ENCODE measurements at places on chromosomes 7 and 10.

DNA sequence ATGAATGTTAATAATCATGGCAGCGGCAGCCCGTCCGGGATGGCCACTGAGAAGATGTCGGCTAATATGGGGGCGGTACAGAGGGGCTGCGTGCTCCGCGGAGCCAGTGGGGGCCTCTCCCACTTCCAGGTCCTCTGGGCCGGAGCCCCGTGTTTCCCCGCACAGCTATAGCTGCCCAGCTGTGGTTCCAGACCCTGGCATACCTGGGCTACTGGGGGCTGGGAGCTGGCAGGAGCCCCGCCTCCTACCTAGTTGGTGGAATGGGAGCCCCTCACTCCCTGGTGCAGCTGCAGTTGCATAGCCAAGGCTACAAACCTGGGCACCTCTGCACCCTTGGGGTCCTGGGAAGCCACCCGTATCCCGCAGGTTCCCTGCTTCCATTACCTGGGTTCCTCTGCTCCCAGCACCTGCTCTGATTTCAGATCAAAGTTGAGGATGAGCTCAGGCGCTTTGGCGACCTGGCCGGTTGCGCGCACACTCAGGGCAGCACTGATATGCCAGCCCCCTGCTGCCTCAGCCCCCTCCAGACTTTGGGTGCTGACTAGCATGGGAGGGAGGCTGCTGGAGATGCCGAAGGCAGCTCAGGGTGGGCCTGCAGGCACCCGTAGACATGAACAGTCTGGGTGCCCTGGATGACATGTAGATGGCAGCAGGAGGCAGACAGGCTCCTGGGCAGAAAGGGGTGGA lies 236.5 kb upstream of the SEMA3D start:
- DNase-seq, result no peak

DNA sequence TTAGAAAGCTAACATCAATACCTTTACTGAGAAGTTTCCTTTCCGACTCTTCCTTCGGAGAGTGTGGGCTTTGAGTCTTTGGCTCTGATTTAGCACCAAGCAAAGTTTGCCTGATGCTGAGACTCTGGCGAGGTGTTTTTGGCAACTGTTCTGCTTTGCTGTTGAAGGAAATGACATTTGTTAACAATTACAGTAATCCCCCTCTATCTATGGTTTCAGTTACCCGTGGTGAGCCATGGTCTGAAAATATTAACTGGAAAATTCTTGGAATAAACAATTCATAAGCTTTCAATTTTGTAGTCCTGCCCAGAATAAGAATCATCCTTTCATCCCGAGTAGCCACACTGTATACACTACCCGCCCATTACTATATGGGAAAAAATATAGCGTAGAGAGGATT lies 126.3 kb downstream of the ARHGAP21 start:
- DNase-seq, result no peak

- DNase-seq, result no peak
These were observed 22.2 kb downstream of the MRC1 start for GRCh38 chr10:17831341-17831740.

- no peak for DNase-seq
These were observed 63.2 kb upstream of the FHIP2A start for GRCh38 chr10:114758331-114758730.

GRCh38 chr10:44114441-44114840 lies 270.5 kb downstream of the CXCL12 start:
- DNase-seq, result no peak

DNA sequence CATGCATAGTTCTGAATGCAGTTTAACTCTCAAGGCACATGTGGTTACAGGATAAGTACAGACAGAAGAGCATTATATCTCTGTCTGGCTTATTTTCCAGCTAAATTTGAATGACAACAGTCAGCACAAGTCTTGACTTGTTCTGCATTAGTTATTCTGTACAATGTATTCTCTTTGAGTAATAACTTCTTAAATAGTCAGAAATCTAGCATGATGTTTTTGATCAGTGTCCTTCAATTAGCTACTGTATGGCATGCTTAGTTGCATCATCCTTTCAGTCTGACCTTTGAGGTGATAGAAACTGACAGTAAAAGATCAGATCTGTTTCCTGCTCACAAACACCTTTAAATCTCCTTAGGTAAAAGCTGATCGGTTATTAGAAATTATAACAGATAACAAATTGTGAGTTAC lies 118.1 kb downstream of the ARL4A start:
- DNase-seq, result no peak

DNA sequence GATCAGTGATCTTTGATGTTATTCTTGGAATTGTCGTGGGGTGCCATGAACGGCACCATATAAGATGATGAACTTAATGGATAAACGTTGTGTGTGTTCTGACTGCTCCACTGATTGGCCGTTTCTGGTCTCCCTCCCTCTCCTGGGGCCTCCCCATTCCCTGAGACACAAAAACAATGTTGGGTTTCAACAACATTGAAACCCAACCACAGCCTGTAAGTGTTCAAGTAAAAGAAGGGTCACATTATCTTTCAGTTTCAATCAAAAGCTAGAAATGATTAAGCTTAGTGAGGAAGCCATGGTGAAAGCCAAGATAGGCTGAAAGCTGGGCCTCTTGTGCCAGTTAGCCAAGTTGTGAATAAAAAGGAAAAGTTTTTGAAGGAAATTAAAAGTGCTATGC lies 19.5 kb downstream of the EN2 start:
- DNase-seq, result no peak

GRCh38 chr7:155491812-155492211 lies 33.9 kb downstream of the EN2 start:
- no peak for DNase-seq

DNA sequence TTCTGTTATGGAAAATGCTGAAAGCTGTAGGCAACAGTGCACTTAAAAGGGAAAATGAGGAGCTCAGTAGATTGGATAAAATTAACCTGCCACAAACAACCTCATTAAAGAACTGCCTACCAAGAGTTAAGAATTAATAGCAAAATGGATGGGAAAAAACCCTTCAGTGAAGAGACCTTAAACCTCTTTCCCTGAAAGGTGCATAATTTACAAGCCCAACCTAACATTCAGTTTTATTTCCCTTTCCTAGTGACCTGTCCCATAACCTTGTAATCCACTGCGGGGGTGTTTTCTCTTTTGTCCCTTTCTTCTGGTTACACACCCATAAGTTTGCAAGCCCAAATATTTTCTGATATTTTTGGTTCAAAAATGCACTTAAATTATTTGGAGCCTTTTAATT lies 21.9 kb downstream of the SKIDA1 start:
- DNase-seq, result no peak

- no peak for DNase-seq
These were observed 265.5 kb downstream of the KCNMA1 start for GRCh38 chr10:77371848-77372799.

DNA sequence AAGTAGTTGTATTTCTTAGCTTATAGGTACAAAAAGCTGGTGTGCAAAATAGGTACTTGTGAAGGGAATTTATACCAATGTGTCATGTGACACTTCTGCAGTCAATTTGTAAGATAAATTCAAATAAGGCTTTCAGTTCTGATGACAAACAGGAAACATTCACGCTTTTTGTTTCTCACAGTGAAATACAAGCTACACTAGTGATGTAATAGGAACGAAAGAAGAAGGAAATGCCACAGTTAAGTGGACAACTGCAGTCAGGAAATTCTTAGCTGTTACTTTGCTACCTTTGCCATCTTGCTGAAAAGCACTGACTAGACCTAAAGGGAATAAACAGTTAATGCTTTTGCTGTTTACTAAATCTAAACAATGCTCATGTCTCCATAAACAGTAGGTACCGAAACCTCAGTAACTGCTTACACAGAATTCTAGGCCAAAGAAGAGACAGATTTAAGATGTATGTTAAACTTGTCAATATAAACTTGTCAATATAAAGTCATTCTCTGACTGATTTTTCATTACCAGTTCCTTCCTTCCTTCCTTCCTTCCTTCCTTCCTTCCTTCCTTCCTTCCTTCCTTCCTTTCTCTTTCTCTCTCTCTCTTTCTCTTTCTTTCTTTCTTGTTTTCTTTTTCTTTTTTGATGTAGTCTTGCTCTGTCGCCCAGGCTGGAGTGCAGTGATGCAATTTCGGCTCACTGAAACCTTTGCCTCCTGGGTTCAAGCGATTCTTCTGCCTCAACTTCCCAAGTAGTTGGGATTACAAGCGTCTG lies 10.1 kb downstream of the OTUD1 start:
- peak; percentile 1 for DNase-seq
